A172 (cell line): ENCODE measurements at places on chromosomes 13 and 19.
A peak's percentile ranks its signal among the peaks of the same experiment; 100 is the strongest.

- peak; percentile 34 for DNase-seq
Measured at GRCh38 chr13:45257638-45258333, 56.9 kb upstream of the KCTD4 start.

- no peak for DNase-seq
Measured at GRCh38 chr13:46184277-46184699, 2.3 kb upstream of the LCP1 start.

GRCh38 chr19:43760941-43761340, 6.2 kb upstream of the SMG9 start:
- no peak for DNase-seq

DNA sequence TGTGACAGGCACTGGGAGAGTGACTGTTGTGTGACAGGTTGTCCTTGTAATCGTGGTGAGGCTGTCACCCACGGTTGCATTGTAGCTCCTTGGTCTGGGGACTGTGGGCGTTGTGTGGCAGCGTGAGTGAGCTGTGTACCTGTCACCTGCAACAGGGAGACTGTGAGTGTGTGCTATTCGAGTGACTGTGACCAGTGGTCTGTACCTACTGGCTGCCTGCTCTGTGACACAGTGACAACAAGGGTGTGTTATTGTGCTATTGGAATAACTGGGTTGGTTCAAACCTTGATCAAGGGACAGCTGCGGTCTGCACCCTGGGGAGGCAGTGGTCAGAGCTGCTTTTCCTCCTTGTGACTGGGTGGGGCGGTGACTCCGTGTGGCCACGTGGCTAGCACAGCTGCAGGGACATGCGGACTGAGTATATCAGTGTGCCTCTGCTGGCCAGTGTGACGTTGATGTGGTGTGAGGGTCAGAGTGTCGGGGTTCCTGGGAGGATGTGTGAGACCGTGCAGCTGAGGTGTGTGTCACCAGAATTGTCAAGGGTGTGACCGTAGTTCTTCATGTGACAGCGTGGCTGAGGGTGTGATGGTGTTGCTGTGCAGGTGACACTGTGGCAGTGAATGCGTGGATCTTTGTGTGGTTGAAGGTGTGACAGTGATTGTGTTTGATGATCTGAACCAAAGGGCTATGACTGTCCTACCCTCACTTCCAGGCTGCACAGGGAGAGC, 10.1 kb upstream of the NFIX start:
- peak; percentile 90 for DNase-seq

GRCh38 chr19:3324405-3324856, 42.0 kb upstream of the NFIC start:
- DNase-seq = no peak

DNA sequence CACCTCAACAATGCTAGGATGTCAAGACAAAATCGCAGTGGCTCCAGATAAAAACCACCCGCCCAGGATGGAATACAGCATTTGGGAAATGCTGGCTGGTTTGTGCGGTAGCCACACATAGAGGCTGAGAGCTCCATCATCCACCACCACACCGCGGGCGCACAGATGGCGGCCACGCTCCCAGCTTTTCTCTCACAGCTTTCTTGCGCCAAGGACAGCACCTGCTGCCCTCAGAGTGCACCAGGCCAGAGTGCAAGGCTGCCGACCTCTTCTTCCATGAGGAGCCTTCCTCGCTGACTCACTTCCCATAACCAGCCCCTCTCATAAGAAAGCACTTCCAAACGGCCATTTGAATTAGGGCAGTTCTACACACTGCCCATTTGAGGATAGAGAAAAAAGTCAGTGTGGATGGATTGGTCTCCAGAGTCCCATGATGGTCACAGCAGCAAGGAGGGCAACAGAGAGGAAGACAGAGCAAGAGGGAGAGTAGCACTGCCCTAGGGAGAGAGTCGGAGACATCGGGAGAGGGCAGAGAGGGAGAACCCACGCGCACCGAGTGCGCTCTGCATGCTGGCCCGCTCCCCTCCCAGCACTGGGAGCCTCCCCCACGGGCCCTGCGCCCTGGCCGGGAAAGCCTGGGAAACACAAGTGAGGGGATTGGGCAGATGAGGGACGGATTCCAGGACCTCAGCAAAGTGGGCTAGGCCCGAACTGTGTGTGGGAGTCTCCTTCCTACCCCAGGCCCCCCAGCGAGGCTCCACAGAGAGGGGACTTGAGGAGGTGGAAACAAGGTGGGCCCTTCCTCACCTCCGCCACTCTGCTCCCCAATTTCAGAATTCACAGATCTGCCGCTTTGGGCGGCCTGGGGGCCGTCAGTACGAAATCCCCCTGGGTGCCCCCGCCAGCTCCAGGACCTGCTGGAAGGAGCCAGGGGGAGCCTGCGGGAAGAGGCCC, 156.9 kb downstream of the USP12 start:
- no peak for DNase-seq

GRCh38 chr19:38308006-38308766, 4.1 kb downstream of the C19orf33 start:
- no peak for DNase-seq

DNA sequence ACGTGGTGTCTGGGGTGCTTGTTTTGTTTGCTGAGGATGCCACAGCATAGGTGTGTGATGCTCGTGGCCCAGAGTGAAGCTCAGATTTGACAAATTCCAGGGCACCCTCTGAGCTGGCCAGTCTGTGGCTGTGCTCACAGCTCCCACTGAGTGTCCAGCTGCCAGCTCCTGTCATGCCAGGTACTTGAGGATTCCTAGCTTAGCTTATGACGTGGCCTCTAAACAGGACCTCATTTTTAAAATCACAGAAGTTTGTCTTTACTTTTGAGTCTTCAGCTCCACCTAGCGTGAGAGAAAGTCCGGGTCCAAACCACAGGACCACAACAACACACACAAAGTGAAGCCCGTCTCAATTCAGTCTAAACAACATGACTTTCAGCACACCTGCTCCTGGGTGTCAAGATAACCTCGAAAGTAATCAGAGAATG, 117.3 kb downstream of the RAB20 start:
- DNase-seq = no peak

GRCh38 chr13:46146898-46147297, 35.1 kb downstream of the LCP1 start:
- DNase-seq = no peak
